ENCODE measurements at places on chromosomes 13 and 19. TPM values are rescaled to one million over a fixed set of nuclear protein-coding genes. Genes with fewer than 3 reads are reported as not detected.
A peak's percentile ranks its signal among the peaks of the same experiment; 100 is the strongest.

GRCh38 chr19:3100331-3100730 is 6.2 kb downstream of the GNA11 start:
- no peaks in the 10 kb centered on the region for H3K36me3 ChIP-seq
- DNase-seq, result no peak
- H3K4me3 ChIP-seq, result no peak overlapping the region

GRCh38 chr13:113879494-113880360 is 15.9 kb upstream of the GAS6 start:
- no peaks in the 10 kb centered on the region for H3K27me3 ChIP-seq
- H3K4me1 ChIP-seq, result peaks cover 13% of the 10 kb centered on the region
- no peaks in the 10 kb centered on the region for H3K36me3 ChIP-seq

The KCNJ14 gene
- 1.4 TPM for total RNA-seq

The CATSPERD gene
- not detected for total RNA-seq

DNA sequence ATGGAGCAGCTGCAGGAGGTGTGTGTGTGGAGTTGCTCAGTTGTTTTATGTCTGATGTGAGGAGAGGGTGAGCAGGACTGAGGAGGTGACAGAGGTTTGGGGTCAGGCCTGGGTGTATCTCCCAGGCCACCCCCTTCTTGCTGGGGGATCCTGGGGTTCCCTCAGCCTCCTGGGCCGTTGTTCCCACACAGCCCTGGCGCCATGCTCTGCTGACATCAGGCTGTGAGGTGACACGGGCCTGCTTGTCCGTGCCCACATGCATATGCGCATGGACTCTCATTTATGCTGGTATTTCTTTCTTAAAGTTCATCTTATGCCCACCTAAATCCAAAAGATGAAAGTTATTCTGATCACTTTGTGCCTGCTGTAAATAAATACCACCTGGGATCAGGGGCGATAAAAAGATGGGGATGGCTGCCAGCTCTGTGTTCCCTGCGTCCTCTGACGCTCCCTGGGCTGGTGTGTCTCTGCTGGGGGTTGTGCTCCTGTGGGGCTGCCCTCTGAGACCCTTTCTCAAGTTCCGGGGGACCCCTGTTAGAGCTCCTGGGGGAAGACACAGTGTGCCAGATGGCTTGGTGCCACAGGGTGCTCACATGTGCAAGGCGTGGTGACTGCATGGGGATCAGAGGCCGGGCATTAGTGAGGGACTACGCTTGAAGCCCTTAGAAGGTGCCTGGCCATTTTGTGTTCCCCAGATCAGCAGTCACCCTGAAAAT is 12.6 kb downstream of the NAXD start:
- peaks cover 13% of the 10 kb centered on the region for H3K4me1 ChIP-seq
- H3K27ac ChIP-seq, result no peak overlapping the region
- H3K4me3 ChIP-seq, result no peak overlapping the region

GRCh38 chr19:632579-633067 is 714 bp downstream of the POLRMT start:
- H3K27me3 ChIP-seq, result no peaks in the 10 kb centered on the region
- peaks cover 9% of the 10 kb centered on the region for H3K4me1 ChIP-seq
- peaks cover 6% of the 10 kb centered on the region for H3K36me3 ChIP-seq
- H3K27ac ChIP-seq, result peak overlapping the region; percentile 94

The OR7C1 gene
- not detected for total RNA-seq

GRCh38 chr13:98984118-98984517 is 6.3 kb upstream of the DOCK9 start:
- H3K4me1 ChIP-seq, result peaks cover 34% of the 10 kb centered on the region
- H3K27me3 ChIP-seq, result no peaks in the 10 kb centered on the region
- no peak overlapping the region for H3K4me3 ChIP-seq
- H3K27ac ChIP-seq, result no peak overlapping the region
